ENCODE measurements at places on chromosomes 5 and 9. TPM values are rescaled to one million over a fixed set of nuclear protein-coding genes. Genes with fewer than 3 reads are reported as not detected.

The NKD2 gene
- not detected for polyA plus RNA-seq

The TCOF1 gene
- 1.8 TPM for polyA plus RNA-seq

GRCh38 chr9:122376796-122377195, 6.0 kb downstream of the PTGS1 start:
- DNase-seq: no peak

DNA sequence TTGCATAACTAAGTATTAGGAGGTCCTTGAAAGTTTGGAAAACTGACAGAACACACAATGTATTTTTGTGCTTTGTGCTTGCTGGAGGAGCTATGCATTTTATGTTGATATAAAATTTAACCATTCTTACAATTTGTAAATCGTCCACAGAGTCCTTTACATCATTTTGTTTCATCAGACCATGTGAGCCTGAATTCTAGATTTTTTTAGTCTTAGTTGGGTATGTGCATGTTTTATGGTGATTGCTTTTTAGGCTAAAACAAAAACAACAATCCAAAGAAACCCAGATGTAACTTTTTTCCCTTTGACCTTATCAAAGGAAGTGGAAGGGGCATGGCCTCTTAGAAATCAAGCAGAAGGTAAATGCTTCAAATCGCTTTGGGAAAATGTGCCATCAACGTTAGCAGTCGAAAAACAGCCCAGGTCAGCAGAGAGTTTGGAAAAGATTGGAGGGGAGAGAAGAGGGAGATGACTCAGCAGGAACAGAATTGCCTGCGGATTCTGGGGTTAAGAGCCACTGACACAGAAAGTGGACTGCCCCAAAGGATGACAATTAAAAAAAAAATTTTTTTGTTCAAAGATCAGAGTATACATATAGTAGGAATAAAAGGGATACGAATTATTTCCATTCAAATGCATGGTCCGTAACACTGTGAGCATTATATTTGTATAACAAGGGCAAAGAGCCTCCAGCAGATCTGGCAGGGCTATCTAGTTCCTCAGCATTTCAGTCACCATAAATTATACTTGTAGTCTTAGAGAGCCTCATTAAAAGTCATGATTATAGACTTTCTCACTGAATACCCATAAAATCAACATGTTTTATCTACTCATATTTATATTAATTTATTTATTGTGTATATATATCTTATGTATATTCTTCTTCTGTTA, 253.5 kb upstream of the HAPLN1 start:
- DNase-seq: no peak

DNA sequence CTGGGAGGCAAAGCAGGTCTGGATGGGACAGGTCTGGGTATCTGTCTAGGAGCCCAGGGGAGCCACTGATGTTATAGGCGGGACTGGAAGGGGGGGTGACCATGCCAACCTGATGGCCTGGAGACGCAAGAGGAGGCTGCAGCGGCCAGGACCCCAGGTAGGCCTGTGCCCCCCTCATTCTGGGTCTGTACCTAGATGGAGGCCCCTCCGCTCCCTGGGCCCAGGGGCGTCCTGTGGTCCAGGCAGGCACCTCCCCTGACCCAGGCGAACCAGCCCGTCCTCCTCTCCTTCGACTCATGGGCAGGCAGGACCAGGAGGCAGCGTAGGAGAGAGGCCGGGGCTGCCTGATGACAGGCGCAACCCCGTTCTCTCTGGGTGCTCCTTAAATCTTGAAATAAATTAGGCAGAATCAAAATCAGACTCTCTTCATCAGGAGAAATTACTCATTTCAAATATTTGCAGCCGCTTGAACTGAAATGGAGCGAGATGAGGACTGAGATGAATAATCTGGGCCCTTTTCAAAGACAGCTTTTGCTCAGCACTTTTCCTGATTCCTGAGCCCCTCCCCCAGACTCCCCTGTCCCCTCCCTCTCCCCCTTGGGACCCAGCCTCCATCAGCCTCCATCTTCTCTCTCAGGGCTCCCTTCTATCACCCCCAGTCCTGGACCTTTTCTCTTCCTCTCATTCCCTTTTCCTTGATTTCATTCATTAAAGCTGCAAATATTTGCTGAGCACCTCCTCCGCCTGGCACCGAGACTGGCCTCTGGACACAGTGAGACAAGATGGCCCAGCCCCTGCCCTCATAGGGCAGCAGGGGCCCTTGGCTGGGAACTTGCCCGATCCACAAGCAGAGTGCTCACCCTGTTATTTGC, 46.8 kb upstream of the IER5L start:
- no peak for DNase-seq

- DNase-seq: no peak
These were observed 27.1 kb downstream of the CYSTM1 start for GRCh38 chr5:140202078-140202477.

DNA sequence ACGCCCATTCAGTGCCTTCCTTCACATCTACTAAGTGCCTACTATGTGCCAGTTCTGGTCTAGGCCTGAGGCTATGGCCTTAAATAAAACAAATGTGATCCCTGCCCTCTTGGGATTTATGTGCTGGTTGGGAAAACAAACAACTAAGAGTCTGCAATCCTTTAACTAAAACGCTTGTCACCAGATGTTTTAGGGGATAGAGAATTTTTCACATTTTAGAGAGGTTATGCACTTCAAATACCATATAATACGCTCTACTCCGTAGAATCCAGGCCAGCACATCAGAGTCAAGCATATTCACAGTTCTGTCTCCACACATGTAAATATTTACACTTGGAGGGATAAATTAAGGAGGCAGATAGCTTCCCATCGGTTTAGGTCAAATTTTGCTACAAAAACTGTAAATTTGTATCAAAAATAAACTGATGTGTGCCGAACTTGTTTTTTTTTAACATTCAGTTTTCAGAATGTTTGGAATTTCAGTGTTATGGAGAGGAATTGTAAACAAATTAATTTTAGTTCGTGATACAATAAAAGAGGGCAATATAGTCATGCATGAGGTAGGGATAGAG, 22.0 kb upstream of the ADRA1B start:
- no peak for DNase-seq
